ENCODE measurements at places on chromosomes 3 and 15.

DNA sequence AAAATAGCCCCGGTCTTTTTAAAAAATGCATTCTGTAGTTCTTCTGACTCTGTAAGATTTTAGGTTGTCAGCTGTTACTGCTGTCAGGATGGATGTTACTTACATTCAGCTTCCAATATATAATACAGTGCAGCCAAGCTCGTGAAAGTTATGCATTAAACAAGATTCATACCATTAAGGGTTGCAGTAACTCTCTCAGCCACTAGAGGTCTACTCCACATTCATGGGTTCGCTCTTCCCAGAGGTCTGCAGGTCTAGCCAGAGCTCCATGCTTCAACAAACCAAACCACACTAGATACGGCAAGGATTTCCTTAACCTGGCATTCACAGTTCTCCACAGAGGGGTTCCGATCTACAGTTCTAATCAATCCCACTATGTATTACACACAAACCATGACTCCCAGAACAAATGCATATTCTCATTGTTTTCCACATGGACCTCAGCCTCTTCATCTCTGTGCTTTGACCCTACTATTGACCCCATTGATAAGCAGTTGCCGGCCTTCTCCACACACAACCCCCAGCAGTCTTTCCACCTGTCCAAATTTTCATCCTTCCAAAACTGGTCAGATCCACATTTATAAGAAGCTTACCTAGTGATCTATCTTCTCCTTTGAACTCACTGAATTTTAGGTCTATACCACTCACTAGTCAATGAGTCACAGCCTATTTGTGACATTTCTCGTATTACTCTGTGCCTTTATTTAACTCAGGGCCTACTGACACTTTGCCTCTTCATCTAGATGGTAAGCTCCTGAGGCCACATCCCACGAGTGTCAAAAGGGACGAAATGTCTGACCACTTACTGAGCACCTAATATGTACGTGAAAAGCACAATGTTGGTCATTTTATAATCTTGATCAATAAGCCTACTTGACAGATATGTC is 33.7 kb downstream of the RORA start:
- DNase-seq: no peak

DNA sequence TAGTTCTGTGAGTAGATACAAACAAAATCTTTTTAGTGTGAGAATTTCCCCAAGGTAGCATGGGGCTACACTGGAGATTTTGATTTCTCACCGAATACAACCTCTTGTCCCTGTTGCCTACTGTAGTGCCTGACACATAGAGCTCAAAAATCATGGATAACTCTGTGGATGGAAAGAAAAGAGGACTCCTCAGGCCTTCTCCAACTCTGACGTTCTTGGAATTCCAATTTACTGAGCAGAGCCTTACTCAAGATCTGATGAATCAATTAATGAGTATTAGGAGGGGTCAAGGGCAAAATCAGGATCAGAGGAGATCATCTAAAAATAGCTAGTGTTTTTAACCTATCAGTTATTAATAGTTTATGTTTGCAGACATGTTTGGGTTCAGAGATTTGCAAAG is 46.7 kb upstream of the PYDC2 start:
- DNase-seq: no peak

- no peak for DNase-seq
Observed at GRCh38 chr3:16663854-16664712, 58.9 kb upstream of the DAZL start.

DNA sequence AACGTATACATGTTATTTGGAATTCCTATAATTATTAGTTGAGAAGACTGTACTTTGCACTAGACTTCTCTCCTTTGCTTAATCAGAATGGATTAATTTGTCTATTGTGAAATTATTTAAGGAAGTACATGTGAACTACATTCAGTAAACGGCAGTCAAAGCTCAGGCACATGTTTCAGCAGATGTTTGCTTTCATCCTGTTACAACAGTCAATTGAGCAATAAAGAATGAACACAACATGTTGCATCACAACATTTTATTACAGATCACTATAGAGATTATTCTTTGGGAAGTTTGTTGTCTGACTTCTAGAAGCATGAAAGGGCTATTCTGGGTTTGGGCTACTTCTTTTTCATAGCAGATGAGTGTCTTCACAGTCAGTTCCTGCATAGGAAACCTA is 39.2 kb downstream of the RAB27A start:
- no peak for DNase-seq

DNA sequence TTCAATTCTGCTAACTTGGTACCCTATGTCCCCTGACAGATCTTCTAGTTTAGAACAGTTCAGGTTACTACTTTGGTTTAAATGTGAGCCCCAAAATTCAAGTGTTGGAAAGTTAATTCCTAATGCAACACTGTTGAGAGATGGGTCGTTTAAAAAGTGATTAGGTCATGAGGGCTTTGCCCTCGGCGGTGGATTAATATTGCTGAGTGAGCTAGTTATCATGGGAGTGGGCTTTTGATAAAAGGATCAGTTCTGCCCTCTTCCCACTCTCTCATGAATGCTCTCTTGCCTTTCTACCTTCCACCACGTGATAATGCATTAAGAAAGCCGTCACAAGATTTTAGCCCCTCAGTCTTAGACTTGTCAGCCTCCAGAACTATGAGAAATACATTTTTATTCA is 72.1 kb downstream of the BTLA start:
- DNase-seq: no peak

DNA sequence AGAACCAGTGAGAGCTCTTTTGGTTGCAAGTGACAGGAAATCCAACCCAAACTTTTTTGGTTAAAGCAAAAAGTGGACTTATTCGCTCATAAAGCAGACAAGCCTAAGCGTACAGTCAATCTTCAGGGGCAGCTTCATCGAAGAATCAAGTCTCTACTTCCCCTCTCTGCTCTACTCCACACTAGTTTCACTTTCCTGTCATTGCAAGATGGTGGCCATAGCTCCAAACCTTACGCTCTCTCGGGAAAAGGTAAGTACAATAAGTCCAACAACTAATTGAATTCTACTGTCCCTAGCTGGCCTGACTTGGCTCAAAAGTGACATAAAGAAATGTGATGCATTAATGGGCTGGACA is 24.9 kb upstream of the ZNF710 start:
- DNase-seq: no peak

DNA sequence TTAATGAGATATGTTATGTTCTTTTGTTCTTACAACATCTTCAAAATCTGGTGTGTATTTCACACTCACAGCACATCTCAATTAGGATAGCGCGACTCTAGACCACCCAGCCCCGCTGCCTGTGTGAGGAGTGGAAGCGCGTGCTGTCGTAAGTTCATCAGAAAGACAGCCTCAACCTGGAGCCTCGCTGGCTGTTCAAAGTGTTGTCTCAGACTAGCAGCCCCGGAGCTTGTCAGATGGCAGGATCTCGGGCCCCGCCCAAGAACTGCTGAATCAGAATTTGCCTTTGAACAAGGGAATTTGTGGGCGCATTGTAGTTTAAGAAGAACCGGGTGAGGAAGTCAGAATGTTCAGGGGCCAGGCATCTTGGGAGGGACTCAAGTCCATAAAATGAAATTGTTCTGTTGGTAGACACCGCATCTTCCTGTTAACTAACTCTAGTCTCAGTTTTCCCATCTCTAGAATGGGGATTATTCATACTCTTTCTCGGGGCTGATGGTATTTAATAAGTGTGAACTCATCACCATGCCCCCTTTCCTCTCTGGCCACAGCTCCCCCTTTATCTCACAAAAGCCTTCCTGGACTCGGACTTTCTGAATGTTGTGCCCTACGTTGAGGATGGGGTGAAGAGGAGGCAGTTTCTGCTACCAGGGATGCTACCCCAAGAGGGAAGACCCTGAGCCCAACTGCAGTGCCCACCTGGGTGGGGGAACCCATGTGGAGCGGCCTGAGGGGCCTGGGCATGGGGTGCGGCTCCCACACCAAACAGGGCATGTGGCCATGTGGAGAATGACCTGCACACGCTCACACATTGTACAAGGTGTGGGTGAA is 40.4 kb downstream of the BHLHE40 start:
- peak; percentile 63 for DNase-seq

DNA sequence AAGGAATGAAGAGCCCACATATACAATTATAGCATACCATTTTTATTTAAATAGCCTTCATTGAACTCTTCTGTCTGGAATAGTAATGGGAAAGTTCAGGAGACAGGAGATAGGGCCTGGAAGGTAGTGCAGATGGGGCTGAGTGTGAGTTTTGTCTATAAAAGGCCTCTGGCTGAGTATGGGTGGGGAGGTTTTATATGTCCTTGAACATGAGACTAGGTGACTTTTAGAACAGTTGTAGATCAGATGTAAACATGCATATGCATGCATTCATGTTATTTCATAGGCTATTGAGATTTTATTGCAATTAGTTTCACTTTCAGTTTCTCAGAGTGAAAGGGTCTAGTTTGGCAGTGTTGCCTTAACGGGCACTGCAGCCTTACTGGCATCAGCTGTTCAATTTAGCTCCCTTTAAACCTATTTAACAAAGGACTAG is 27.1 kb downstream of the CGGBP1 start:
- no peak for DNase-seq

- no peak for DNase-seq
Observed at GRCh38 chr3:49717211-49717958, 2.1 kb downstream of the AMIGO3 start.

Measured in stimulated activated CD8-positive, alpha-beta memory T cell treated with anti-CD3 and anti-CD28 coated beads, Interleukin-4, amount 100 ng/mL, for 4 hours (primary cell).